ENCODE measurements at places on chromosomes 5 and 9. TPM values are rescaled to one million over a fixed set of nuclear protein-coding genes. Genes with fewer than 3 reads are reported as not detected.
A peak's percentile ranks its signal among the peaks of the same experiment; 100 is the strongest.

DNA sequence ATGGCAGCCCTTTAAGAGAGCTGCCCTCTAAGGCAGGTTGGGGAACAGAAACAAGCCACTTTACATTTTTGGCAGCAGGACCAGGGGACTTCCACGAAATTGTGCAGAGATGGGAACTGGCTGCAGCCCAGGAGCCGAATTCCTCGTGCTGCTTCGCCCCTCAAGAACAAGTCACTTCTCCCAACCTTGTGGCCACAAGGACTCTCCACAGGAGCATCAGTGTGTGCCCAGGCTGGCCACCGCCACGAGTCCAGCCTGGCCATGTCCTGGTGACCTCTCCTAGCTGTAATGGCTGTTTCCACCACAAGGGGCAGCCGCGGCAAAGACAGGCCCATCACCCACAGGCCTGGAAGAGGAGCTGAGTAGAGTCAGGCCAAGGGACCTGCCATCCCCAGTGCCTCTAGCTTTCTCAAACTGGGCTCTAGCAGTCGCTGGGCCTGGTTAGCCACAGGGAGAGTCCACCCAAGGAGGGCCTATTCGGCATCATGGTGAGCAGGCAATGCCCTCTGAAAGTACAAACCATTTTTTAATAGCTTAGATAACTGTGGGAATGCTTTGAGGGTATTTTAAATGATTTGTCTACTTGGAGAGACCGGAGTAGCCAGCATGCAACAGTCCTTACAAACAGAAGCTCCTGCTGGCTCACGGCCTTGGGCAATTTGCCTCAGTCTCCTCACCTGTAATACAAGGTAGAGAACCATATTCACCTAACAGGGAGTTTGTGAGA lies 129.0 kb downstream of the COL23A1 start:
- no peak for DNase-seq

GRCh38 chr9:114504341-114505186 lies 709 bp downstream of the WHRN start:
- no peak for DNase-seq

DNA sequence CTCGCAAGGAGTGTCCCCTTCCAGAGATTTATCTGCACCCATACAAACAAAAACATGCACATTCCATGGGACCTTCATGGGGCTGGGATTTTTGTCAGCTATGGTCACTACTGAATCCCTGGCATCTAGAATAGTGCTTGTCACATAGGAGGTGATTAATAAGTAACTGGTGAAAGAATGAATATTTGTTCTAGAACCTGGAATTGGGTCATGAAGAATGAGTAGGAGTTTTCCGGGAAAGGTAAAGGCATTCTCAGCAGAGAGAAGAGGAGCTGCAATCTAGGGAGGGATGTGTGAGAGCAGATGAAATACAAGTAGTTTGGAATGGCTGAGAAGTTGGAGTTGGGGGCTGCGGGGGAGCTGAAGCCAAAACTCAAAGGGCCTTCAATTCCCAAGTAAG lies 2.8 kb upstream of the LMAN2 start:
- DNase-seq, result no peak

- no peak for DNase-seq
Observed at GRCh38 chr5:56638061-56638621, 177.2 kb upstream of the MAP3K1 start.

GRCh38 chr9:12712532-12712931 lies 19.3 kb downstream of the TYRP1 start:
- DNase-seq, result no peak

GRCh38 chr9:91820949-91821880 lies 128.8 kb downstream of the ROR2 start:
- DNase-seq, result peak; percentile 36

- no peak for DNase-seq
Observed at GRCh38 chr5:132013711-132014110, 2.3 kb upstream of the ACSL6 start.

GRCh38 chr9:16221366-16221765 lies 649.1 kb downstream of the BNC2 start:
- no peak for DNase-seq

DNA sequence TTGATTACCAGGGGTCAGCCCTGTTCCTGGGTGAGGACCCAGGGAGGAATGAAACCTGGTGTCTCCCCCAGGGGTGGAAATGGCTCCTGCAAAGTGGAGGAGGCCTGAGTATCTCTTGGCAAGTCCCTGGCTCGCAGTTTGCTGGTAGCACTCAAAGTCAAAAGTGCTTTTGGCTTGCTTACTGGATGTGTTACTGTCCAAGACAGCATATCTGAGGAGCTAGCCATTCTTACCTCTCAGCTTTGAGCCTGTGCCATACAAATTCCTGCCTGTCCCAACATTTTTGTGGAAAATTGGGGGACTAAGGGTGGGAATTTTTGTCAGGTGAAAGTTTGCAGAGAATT lies 9.9 kb downstream of the ZNF618 start:
- DNase-seq, result peak; percentile 56

DNA sequence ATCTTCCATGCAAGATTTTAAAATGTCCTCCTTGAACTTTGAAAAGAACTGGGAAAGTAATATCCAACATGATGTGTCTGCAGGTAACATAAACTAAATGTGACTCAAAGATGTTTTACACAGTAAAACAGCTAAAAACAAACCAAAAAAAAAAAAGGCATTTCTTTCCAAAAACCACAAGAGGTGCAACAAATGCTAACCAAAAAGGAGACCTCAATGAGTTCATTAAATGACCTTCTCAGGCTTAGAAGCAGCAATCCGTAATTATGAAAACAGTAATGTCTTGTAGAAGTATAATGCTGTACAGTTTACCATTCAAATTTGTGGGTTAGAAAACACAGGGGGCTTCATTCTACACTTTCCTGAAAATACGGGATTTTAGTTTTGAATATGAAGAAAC lies 2.5 kb downstream of the RNF145 start:
- DNase-seq, result no peak

- no peak for DNase-seq
Observed at GRCh38 chr5:56360816-56361215, 127.7 kb upstream of the ANKRD55 start.

DNA sequence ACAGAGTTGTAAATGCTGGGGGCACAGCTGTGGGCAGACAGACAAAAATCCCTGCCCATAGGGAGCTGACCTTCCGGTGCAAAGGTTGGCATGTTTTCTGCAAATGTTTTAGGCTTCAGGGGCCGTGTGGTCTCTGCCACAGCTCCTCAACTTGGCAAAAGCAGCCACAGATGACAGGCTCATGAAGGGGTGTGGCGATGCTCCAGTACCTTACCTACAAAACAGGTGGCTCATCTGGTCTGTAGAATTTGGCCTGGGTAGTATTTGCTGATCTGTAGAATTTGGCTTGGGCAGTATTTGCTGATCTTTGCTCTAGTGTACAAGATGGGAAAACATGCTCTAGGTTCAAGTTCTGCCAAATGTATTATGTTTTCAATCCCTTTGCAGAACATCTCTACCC lies 283.9 kb downstream of the GADD45G start:
- no peak for DNase-seq

DNA sequence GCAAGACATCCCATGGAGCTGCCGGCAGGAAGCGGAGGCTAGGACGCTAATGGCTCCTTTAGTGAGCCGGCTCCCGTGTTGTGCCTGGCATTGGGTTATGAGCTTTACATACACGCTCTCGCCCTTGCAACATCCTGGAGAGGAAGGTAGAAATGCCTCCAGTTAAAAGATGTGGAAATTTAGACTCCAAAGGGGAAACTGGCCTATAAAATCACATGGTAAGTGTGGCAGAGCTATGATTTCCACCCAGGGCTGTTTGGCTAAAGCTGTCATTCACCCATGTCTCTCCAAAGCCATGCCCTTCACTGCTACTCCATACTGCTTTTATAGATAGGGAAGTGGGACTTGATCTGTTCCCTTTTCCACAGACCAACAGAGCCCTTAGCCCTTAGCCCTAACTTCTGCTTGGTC lies 5.2 kb downstream of the GM2A start:
- no peak for DNase-seq

GRCh38 chr9:19451240-19452087 lies 42.7 kb downstream of the ACER2 start:
- DNase-seq, result no peak

DNA sequence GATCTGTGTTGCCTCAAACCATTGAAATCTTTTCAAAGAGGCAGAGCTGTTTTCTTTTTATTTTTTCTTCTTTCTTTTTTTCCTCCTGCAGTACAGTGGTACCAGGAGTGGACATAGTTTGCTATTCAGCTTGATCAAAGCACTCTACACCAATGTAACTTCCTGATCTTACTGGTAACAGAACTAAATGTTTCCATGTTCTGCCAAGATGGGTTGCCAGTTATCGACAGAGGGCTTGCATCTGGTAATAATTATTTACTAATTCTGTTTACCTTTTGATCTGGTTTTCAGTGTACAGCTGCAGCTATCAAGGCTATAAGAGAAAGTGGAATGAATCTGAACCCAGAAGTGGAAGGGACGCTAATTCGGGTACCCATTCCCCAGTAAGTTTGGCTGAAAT lies 26.8 kb downstream of the MRRF start:
- no peak for DNase-seq

DNA sequence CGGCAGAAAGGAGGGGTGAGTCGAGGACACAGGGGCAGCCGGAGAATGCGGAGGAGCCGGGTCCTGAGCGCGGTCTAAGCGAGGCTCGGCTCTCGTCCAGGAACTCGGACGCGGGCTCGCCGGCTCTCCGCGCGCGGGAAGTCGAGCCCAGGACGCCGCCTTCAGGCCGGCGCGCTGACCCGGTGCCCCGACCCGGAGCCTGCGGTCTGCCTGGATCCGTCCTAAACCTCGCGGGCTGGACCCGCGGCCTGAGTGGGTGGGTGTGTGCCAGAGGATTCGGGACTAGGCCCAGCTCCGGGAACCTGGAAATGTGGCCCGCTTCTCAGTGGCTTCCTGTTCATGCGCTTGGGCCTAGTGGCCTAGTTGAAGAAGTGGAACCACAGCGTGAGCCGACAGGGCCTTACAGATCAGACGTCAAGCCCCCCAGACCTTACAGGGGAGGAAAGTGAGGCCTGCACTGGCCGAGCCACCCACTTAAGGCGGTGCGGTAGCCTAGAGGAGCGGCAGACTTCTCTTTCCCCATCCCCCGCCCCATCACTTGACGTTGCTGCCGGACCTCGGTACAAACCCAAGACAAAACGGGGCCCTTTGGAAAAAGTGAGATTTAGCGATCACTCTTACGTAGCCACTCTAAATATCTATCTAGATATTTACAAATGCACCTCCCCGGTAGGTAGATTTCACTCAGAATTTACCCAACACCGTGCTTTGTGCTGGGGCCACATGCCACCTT lies 1.2 kb downstream of the CDKN2B-AS1 start:
- no peak for DNase-seq

DNA sequence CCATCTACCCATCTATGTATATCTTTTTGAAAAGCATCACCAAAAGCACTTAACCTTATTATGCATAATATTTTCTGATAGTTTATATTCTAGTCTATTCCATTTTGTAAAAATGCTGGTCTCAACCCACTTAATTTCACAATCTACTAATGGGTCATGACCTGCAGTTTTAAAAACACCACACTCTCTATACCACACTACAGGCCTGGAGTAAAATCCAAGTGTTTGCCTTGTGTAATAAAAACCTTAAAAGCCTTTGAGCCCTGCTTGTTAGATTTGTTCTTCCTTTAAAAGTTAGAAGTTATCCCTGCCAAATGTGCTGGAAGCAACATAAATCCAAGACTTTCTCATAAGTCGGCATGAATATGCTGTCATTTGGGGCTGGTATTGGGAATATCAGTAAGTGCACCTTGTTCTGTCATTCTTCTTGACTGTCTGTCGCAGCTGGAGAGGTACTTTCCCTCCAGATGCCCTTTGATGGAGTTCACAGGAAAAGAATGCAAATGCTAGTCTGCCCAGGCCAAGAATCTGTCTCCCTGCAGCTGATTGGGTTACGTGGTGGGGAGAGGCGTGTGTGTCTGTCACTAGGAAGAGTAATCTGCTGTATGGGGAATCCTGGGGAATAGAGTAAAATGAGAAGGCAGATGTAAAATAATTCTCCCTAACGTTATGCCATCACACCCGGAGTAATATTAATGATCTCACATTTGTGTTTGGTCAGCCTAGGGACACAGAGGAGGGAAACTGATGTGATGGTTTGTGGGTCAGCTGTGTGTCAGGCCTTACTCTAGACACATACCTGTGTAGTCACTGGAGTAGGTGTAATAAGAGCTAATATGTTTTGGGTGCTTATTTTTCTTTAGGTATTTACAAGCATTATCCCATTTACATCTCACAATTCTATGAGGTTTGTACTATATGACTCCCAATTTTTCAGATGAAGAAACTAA lies 79.4 kb downstream of the ZNF366 start:
- peak; percentile 63 for DNase-seq

GRCh38 chr5:80763211-80763610 lies 108.4 kb upstream of the DHFR start:
- DNase-seq, result peak; percentile 14

DNA sequence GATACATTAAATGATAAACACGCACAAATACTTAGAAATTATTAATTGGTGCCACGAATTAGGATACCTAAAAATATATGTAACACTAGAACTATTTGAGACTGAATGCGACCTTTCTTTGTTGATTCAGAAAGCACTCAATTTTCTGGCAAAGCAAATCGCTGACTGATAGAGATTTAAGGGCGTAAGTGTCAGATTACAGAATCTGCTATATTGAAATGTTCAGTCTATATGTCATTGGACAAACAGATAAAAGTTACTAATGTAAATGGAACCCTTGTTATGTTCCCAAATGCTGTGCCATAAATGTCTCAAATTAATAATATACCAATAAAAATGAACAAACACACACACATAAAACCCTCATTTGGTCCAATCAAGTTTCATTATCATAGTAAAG lies 137.9 kb downstream of the MPDZ start:
- no peak for DNase-seq

- DNase-seq, result no peak
Observed at GRCh38 chr9:16675131-16675530, 195.3 kb downstream of the BNC2 start.

GRCh38 chr5:156178117-156178516 lies 148.8 kb upstream of the SGCD start:
- no peak for DNase-seq

DNA sequence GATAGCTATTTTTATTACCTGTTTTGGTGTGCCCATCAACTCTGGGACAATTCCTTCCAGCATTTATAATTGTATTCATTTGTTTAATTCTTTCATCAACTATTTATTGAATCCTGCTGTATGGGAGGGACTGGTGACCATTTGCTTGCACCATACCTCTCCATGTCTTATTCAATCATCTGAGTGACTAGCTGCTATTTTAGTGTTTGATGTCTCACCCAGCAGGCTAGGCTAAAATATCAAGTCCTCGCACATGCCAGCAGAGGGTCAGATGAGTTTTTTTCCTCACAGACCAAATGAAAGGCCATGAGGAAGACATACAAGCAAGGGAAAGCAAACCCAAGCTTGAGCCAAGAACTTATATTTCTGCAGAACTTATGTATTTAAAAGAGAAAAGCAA lies 63.9 kb downstream of the CETN3 start:
- no peak for DNase-seq

- peak; percentile 65 for DNase-seq
Observed at GRCh38 chr5:115626445-115626823, 598 bp upstream of the TMED7 start.

KIF24 gene
- 0.74 TPM for total RNA-seq

PKD2L2 gene
- total RNA-seq, result not detected

PCDHGC5 gene
- total RNA-seq, result 7.0 TPM

CD14 gene
- total RNA-seq, result 0.36 TPM

POU5F2 gene
- 3.1 TPM for total RNA-seq

PDCD1LG2 gene
- total RNA-seq, result 10.9 TPM

BTNL9 gene
- total RNA-seq, result not detected

REEP5 gene
- 60.0 TPM for total RNA-seq

BSPRY gene
- total RNA-seq, result not detected

FEM1C gene
- 31.7 TPM for total RNA-seq

C5orf24 gene
- 18.7 TPM for total RNA-seq

C6 gene
- total RNA-seq, result 0.27 TPM

SLC6A18 gene
- not detected for total RNA-seq

LRRC19 gene
- total RNA-seq, result not detected

CNTRL gene
- total RNA-seq, result 11.2 TPM

GZMA gene
- not detected for total RNA-seq
